ENCODE measurements at places on chromosomes 3 and 15.

- no peak overlapping the region for H3K27ac ChIP-seq
- H3K4me3 ChIP-seq: no peak overlapping the region
- DNase-seq: no peak
These were observed 4.6 kb downstream of the WDR53 start for GRCh38 chr3:196563721-196564225.

GRCh38 chr3:53837331-53837730 is 8.9 kb downstream of the CHDH start:
- H3K36me3 ChIP-seq: peaks cover 4% of the 10 kb centered on the region
- H3K27me3 ChIP-seq: no peaks in the 10 kb centered on the region
- H3K4me1 ChIP-seq: no peaks in the 10 kb centered on the region

DNA sequence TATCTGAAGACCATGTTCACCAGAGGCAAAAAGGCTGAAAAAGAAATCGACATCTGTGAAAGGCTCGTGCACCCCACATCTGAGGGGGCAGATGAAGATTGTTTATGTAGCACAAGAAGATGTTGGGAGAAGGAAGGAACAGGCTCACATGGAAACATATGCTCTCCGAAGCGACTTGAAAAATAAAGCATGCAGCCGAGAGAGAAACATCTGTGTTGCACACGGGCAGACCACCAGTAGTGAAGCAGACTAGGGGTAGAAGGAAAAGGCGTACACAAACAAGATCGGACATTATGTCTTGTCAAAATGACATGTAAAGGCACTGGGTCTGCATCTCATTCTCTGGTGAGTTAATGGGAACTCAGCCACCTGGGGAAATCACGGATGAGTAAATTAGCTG is 356.5 kb downstream of the ZIC4 start:
- no peak for DNase-seq
- no peak overlapping the region for H3K4me3 ChIP-seq
- no peaks in the 10 kb centered on the region for H3K4me1 ChIP-seq
- no peaks in the 10 kb centered on the region for H3K27me3 ChIP-seq
- H3K27ac ChIP-seq: no peak overlapping the region
- H3K36me3 ChIP-seq: no peaks in the 10 kb centered on the region

GRCh38 chr3:83946554-83946953 is 1012.2 kb upstream of the CADM2 start:
- DNase-seq: no peak
- no peak overlapping the region for H3K4me3 ChIP-seq
- no peaks in the 10 kb centered on the region for H3K4me1 ChIP-seq
- H3K27me3 ChIP-seq: no peaks in the 10 kb centered on the region
- no peak overlapping the region for H3K27ac ChIP-seq
- no peaks in the 10 kb centered on the region for H3K36me3 ChIP-seq

DNA sequence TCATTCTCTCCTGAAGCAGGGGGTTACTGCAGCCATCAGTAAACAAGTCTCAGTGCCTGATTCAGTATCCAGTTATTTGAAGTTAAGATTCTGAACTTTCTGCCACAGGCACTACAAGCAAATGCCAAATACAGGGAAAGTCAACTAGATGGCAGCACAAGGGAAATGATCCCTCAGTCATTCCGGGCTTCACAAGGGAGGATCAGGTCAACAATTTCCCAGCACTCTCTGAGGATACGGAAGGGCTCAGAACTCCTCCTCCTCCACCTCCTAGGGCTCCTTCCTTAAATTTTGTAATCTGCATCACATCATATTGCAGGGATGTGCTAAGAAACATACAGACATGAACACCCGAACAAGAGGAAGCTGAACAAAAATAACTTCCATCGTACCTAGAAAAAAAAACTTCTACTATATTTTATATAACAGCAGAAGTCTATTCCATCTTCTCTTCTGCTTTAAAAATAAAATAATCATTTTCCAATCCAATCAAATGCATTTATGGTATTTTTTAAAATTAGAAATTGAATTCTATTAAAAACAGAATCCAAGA is 187.1 kb downstream of the FMN1 start:
- H3K36me3 ChIP-seq: no peaks in the 10 kb centered on the region
- no peak overlapping the region for H3K27ac ChIP-seq
- H3K27me3 ChIP-seq: no peaks in the 10 kb centered on the region
- no peaks in the 10 kb centered on the region for H3K4me1 ChIP-seq
- DNase-seq: no peak

- peaks cover 30% of the 10 kb centered on the region for H3K27me3 ChIP-seq
- H3K4me3 ChIP-seq: no peak overlapping the region
- H3K27ac ChIP-seq: no peak overlapping the region
- no peaks in the 10 kb centered on the region for H3K4me1 ChIP-seq
- no peak for DNase-seq
- H3K36me3 ChIP-seq: no peaks in the 10 kb centered on the region
These were observed 13.4 kb upstream of the STRA6 start for GRCh38 chr15:74215958-74216357.

DNA sequence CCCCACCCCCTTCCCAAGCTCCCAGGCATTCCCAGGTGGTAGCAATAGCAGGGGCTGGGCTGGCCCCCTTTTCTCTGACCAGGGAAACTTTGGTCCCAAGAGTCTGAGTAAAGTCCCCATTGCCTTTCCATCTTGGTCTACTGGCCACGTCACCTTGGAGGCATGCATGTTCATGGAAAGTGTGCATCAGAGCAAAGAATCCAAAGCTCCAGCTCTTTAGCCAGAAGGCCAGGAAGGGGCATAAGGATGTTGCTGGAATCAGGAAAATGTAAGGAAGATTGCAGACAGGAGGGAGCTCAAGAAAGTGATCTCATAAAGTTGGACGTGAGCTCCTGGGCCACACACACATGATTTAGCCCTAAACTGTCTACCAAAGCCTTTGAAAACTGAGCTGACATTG is 63.6 kb downstream of the KBTBD12 start:
- peak; percentile 42 for DNase-seq
- H3K27ac ChIP-seq: no peak overlapping the region
- H3K36me3 ChIP-seq: peaks cover 4% of the 10 kb centered on the region
- no peaks in the 10 kb centered on the region for H3K27me3 ChIP-seq

- no peaks in the 10 kb centered on the region for H3K36me3 ChIP-seq
- DNase-seq: no peak
- no peak overlapping the region for H3K27ac ChIP-seq
- H3K4me1 ChIP-seq: no peaks in the 10 kb centered on the region
- H3K4me3 ChIP-seq: no peak overlapping the region
- no peaks in the 10 kb centered on the region for H3K27me3 ChIP-seq
These were observed 27.4 kb upstream of the FOXB1 start for GRCh38 chr15:59976480-59977271.

- H3K36me3 ChIP-seq: no peaks in the 10 kb centered on the region
- H3K4me1 ChIP-seq: peaks cover 29% of the 10 kb centered on the region
- H3K4me3 ChIP-seq: no peak overlapping the region
- H3K27me3 ChIP-seq: no peaks in the 10 kb centered on the region
- no peak overlapping the region for H3K27ac ChIP-seq
- DNase-seq: no peak
These were observed 106.8 kb downstream of the BBX start for GRCh38 chr3:107629566-107629965.

GRCh38 chr15:58918239-58918638 is 15.2 kb downstream of the SLTM start:
- H3K27ac ChIP-seq: no peak overlapping the region
- no peak for DNase-seq
- no peaks in the 10 kb centered on the region for H3K27me3 ChIP-seq
- H3K4me3 ChIP-seq: no peak overlapping the region

DNA sequence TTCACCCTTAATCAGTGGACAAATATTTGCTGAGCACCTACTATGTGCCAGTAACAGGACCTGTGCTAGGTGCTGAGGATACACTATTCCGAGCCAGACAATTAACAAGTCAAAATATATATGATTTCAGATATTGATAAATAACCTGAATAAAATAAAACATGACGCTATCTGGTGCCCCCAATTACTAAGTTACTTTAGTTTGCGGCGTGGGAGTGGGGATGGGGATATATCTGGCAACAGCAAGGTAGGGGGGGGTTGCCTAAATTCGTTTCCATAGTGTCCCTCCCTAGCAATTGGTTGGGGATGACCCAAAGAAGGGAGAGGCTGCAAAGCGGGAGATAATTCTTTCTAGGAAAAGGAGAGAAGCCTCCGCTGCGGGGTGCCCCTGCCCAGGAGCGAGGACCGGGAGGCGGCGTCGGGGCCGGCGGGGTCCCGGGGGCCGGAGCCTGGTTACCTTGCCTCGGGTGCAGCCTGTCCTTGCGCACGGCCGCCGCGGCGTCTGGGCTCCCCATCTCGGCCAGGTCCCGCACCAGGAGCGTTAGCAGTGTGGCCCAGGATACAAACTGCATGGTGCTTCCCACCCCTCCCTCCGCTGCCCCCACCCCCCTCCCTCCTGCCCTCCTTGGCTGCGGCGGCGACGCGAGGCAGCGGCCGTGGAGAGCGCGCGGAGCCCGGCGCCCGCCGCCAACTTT is 567 bp downstream of the ADAMTS9 start:
- H3K27me3 ChIP-seq: peaks cover 3% of the 10 kb centered on the region
- H3K36me3 ChIP-seq: peaks cover 2% of the 10 kb centered on the region
- no peak for DNase-seq

- no peak for DNase-seq
- H3K27me3 ChIP-seq: no peaks in the 10 kb centered on the region
- no peaks in the 10 kb centered on the region for H3K4me1 ChIP-seq
- H3K27ac ChIP-seq: no peak overlapping the region
- no peak overlapping the region for H3K4me3 ChIP-seq
- H3K36me3 ChIP-seq: no peaks in the 10 kb centered on the region
These were observed 22.5 kb upstream of the KCNMB2 start for GRCh38 chr3:178513546-178514380.

DNA sequence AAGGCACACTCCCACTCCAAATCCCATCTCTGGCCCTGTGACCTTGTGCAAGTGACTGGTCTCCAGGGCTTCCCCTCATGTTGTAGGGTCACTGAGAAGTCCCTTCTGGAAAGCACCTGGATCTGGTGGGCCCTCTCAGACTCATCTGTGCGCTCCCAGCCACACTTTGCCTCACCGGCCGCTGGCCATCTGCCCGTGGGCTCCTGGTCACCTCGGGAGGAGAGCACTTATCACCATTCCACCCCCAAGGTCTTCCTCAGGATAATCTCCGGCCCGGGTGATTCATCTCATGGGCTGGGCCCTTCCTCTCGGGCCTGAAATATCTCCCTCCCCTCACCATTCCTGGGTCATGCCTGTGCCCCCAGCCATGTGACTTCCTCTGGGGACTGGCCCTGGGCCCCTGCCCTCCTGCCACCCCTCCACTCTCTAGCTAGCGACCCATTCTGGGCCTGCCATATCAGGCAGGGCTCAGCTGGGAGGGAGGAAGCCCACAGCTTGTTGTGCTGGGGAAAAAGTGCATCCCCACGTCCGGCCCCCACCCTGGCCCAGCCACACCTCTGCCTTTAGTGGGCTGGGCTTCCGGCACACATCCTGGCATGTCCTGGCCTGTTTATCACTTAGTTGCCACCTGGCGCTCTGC is 10.6 kb upstream of the WNT7A start:
- H3K27ac ChIP-seq: no peak overlapping the region
- no peak overlapping the region for H3K4me3 ChIP-seq
- peak; percentile 89 for DNase-seq
- no peaks in the 10 kb centered on the region for H3K36me3 ChIP-seq

DNA sequence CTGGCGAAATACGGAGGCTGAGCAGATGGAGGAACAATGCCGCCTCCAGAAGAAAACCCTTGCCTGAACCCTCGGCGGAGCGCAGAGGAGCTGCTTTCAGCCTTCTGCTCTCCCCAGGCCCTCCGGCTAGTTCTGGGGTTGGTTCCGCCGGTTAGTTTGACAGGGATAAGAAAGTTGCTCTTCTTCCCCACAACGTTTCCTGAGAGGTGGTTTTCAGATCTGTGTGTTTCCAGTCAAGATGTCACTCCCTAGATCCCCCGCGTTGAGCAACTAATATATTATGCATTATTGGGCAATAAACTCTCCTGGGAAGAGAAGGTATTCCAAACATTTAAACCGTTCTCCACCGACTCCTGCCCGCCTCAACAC is 551 bp downstream of the NLGN1 start:
- no peaks in the 10 kb centered on the region for H3K36me3 ChIP-seq
- H3K27ac ChIP-seq: peak overlapping the region; percentile 89
- H3K27me3 ChIP-seq: no peaks in the 10 kb centered on the region

DNA sequence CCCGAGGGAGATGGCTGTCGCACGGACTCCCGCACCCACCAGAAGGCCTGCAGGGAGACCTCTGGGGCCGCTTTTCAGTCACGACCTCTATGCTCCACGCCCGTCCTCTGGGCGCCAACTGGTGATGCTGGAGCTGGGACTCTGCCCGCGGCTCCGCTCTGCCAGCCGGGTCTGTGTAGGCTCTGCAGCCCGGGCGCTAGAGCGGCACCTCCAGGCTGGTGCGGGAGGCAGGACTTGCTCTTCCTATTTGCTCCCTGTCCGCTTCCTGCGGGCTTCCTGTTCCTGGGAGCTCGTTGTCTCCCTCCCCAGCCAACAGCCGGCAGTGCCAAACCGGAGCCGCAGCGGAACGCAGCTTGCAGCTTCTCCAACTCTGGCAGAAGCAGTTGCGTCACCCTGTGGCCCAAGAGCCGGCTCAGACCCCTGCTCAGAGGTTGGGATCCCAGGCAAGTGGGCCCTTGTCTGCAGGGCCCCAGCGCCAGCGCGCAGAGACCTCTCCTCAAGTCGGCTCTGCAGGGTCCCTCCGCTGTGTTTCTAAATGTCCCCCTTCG is 285.9 kb downstream of the XXYLT1 start:
- no peaks in the 10 kb centered on the region for H3K36me3 ChIP-seq
- no peaks in the 10 kb centered on the region for H3K27me3 ChIP-seq
- no peak overlapping the region for H3K27ac ChIP-seq
- peak overlapping the region; percentile 47 for H3K4me3 ChIP-seq
- DNase-seq: no peak

DNA sequence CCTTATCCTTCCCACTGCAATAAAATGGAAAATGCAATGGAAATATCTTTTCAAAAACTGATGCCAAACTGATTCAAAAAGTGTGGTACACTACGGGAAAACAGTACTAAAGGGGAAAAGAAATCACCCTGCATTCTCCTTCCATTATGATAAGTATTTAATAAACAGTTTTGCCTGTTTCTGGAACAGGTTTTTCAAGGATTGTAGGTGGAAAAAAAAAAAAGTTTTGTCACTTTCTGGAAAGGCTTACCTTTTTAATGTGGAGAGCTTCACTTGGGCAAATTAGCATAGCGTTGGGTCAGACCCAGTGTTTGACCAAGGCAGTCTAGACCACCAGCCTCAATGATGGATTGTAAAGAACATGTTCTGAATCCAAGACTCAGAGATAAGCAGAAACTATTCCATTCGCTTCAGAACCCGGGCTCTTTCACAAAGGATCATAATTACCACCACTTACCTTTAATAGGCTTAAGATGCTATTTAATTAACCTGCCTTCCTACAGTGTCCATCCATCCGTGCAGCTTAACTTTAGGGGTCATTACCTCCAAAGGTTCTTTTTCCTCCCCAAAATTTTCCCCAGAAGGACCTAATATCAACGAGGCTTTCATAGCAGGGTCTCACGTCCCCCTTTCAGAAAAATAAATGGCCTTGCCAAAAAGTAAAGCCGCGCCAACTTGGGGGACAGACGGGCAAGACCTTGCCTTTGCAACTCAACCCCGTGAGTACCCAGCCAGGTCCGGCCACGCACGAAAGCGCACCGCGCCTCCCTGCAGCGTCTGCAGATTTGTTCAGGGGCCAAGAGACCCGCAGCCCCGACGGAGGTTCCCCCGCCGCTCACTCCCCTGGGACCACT is 1.0 kb downstream of the DCBLD2 start:
- no peaks in the 10 kb centered on the region for H3K36me3 ChIP-seq
- DNase-seq: no peak
- H3K27me3 ChIP-seq: no peaks in the 10 kb centered on the region
- peaks cover 40% of the 10 kb centered on the region for H3K4me1 ChIP-seq
- H3K27ac ChIP-seq: peak overlapping the region; percentile 97
